ENCODE measurements at places on chromosomes 13 and 19.

- no peak overlapping the region for H3K4me3 ChIP-seq
- DNase-seq = no peak
- no peaks in the 10 kb centered on the region for H3K4me1 ChIP-seq
- H3K27ac ChIP-seq = no peak overlapping the region
- no peaks in the 10 kb centered on the region for H3K36me3 ChIP-seq
Measured at GRCh38 chr19:57052081-57052480, 67.7 kb upstream of the USP29 start.

- peak; percentile 87 for DNase-seq
- peak overlapping the region; percentile 88 for H3K27ac ChIP-seq
- H3K4me3 ChIP-seq = peak overlapping the region; percentile 92
- H3K27me3 ChIP-seq = no peaks in the 10 kb centered on the region
- H3K36me3 ChIP-seq = peaks cover 16% of the 10 kb centered on the region
Measured at GRCh38 chr19:7944177-7944761, 803 bp upstream of the TIMM44 start.

- DNase-seq = peak; percentile 89
- H3K4me1 ChIP-seq = peaks cover 58% of the 10 kb centered on the region
Measured at GRCh38 chr19:2060884-2061494, 9.9 kb upstream of the MKNK2 start.

GRCh38 chr19:39582891-39583625, 19.3 kb upstream of the LGALS13 start:
- H3K4me3 ChIP-seq = no peak overlapping the region
- no peak for DNase-seq
- no peaks in the 10 kb centered on the region for H3K4me1 ChIP-seq
- no peak overlapping the region for H3K27ac ChIP-seq
- no peaks in the 10 kb centered on the region for H3K36me3 ChIP-seq
- H3K27me3 ChIP-seq = no peaks in the 10 kb centered on the region

GRCh38 chr13:38381890-38382289, 32.2 kb downstream of the UFM1 start:
- no peaks in the 10 kb centered on the region for H3K36me3 ChIP-seq
- H3K4me1 ChIP-seq = no peaks in the 10 kb centered on the region
- no peak overlapping the region for H3K4me3 ChIP-seq
- H3K27me3 ChIP-seq = no peaks in the 10 kb centered on the region
- no peak overlapping the region for H3K27ac ChIP-seq

- H3K4me3 ChIP-seq = no peak overlapping the region
- H3K27ac ChIP-seq = no peak overlapping the region
- no peaks in the 10 kb centered on the region for H3K36me3 ChIP-seq
- peak; percentile 56 for DNase-seq
- no peaks in the 10 kb centered on the region for H3K27me3 ChIP-seq
- no peaks in the 10 kb centered on the region for H3K4me1 ChIP-seq
Measured at GRCh38 chr19:416416-416815, 7.5 kb upstream of the C2CD4C start.

- no peak overlapping the region for H3K4me3 ChIP-seq
- no peaks in the 10 kb centered on the region for H3K27me3 ChIP-seq
- no peak overlapping the region for H3K27ac ChIP-seq
- no peak for DNase-seq
Measured at GRCh38 chr13:41137951-41138350, 5.3 kb upstream of the KBTBD6 start.
